ENCODE measurements at places on chromosomes 12 and 14.

DNA sequence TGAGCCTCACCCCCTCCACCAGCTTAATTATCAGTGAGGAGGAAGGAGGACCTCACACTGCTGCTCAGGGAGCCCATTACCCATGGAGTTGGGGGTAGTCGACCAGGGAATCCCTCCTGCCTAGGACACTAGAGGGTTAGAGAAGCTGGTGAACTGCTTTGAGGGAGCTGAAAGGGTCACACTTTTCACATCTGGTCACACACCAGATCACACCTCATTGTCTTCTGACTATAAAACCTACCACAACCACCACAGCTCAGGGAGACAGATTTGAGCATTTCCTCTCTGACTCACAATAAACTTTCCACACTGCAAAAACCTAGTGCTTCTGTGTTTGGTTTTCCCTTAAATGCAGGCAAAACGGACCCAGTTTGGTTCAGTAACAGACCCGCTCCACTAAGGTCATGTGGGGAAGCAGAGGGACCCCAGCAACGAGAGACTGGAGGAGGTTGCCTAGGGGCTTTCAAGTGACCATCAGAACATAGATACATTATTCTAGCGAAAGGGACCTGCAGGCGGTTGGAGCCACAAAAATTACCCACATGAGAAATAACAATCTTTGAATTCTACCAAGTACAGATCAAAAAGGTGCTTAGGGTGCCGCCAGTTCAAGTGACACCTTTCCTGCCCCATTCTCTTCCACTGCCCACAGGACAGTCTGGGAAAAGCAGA, 151.4 kb upstream of the AVPR1A start:
- no peak for DNase-seq

DNA sequence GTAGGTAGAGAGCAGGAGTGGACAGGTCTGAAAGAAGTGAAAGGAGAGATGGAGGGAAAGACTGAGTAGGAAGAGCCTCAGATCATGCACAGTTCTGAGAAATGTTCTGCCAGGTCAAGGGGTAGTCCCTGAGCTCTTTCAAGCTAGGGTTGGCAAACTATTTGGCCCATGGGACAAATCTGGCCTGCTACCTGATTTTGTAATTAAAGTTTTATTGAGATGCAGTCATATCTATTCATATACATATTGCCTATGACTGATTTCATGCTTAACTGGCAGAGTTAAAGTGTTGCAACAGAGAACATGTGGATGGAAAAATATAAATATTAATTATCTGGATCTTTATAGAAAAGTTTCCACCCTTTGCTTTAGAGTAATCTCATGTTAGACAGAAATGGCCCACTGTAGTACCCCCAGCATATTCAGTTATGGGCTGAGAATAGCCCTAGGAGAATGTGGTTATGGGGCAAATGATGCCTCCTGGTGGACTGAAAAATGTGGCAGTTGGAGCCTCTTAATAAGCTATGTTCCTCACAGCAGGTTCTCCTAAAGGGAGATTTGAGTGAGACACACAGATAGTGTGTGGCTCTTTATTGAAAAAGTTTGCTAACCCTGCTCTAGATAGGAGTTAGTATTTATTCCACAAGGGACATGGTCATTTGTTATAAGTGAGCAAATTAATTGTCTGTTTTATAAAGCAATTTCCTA, 476.9 kb downstream of the LRIG3 start:
- DNase-seq, result no peak

- no peak for DNase-seq
Measured at GRCh38 chr14:104092931-104093365, 7.4 kb downstream of the ASPG start.

- no peak for DNase-seq
Measured at GRCh38 chr14:96602186-96602585, 100.0 kb downstream of the PAPOLA start.

- DNase-seq, result no peak
Measured at GRCh38 chr14:84087986-84088531, 1441.9 kb upstream of the FLRT2 start.

DNA sequence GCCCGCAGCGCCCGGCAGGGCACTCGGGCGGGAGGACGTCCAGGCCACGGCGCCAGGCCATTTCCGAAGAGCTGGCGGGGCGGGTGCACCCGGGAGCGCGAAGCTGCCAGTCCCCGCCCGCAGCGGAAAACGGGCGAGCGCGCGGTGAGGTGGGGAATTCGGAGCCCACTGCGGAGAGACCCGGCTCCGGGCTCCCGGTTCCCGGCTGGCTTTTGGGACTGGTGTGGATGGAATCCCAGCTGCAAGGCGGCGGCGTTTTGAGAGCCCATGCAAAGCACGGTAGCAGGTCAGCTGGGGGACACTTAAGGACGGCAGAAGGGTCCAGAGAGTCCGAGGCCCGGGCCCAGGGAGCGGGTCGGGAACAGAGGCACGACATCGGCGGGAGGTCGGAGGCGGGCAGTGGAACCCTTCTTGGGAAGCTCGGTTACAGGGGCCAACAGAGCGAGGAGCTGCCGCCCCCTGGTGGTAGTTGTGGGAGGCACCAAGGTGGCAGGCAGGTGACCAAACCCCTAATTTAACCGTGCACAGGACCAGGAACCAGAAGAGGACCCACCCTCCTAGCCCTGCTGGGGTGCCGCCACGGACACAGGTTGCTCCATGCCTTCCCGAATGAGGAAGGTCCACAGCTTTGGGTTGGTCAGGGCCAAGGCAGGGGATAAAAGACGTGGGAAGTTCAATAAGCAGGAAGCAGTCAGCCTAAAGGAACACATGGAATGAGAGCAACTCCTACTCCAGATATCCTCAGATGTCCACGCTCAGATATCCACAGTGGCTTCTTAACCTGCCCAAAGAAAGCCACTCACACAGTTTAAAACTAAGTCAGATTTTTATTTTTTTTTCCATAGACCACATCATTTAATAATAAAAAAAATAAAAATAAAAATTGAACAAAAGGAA, 685 bp upstream of the CDH24 start:
- peak; percentile 86 for DNase-seq

Measured in CD4-positive, alpha-beta T cell treated with Interleukin-6 at 100 ng/mL for 8 hours (primary cell).